ENCODE measurements at places on chromosomes 3 and 15.

DNA sequence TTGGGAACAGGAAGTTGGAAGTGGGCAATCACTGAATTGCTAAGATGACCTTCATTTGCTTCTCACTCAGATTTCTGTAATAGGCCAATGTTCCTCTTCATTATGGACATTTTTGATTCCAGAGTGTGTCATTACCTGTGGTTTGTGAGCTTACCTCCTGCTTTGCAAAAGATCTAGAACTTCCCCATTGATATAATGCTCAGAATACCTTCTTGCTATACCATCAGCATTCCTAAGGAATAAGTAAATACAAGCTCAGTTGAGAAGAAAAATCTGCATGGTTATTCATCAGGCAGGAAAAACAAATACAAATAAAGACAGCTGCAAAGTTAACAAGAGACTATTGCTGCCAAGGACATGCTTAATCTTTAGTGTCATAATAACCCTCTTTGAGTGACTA lies 5.6 kb upstream of the RPL14 start:
- H3K4me1 ChIP-seq, result no peaks in the 10 kb centered on the region
- no peak overlapping the region for H3K4me3 ChIP-seq
- H3K27ac ChIP-seq, result no peak overlapping the region
- H3K36me3 ChIP-seq, result no peaks in the 10 kb centered on the region
- no peak for DNase-seq
- H3K27me3 ChIP-seq, result no peaks in the 10 kb centered on the region

DNA sequence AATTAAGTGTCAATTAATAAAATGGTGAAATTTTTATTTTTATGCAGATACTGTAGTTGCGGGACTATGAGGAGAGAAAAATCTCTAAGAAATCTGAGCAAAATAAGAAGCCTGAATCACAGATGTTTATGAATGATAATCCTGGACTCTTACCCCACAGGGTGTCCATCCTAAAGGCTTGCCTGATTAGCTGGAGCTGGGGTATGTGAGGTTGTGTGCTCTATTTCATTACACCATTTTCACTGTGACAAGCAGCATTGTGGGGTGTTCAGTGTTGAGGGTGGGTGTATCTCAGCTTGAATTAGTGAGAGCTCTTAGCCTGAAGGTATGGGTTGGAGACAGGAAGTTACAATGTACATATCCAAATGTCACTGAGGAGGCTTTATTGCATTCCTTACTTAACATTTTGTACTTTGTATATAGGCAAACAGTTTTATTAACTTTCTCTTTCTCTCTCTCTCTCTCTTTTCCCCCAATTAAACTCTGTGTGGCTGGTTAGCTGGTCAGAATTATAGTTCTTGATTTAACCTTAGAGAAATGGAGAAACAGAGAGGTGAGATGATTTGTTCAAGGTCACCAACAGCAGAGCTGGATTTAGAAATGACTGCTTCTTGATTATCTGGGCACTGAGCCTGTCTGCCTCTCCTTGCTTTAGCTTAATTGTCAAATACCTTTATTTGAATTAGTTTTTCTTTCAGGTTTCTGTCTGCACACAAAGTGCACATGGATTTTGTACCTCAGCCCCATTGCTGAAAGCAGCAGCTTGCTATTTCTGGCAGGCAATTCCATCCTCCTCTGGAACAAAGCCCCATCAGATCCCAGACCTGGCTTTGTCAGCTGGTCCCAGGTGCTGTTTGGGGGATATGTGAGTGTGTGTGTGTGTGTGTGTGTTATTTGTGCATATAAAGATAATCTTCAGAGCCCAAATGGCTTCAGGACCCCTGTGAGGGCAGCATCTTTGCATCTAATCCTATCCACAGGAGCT lies 35.8 kb downstream of the GJD2 start:
- H3K4me1 ChIP-seq, result peaks cover 2% of the 10 kb centered on the region
- H3K4me3 ChIP-seq, result no peak overlapping the region
- no peak for DNase-seq

DNA sequence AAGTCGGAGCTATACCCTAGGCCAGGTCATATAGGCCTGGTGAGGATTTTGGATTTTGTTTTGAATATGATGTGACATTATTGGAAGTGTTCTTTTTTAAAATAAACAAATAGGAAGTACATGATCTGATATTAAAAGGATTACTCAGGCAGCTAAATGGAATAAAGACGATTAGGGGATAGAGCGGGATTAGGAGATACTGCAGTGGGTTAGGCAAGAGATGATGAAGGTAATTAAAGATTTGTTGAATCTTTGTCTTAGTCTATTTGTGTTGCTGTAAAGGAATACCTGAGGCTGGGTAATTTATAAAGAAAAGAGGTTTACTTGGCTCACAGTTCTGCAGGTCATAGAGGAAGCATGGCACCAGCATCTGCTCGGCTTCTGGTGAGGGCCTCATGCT lies 21.3 kb downstream of the KIF15 start:
- no peak overlapping the region for H3K4me3 ChIP-seq
- H3K27me3 ChIP-seq, result no peaks in the 10 kb centered on the region
- H3K4me1 ChIP-seq, result no peaks in the 10 kb centered on the region
- H3K27ac ChIP-seq, result no peak overlapping the region

DNA sequence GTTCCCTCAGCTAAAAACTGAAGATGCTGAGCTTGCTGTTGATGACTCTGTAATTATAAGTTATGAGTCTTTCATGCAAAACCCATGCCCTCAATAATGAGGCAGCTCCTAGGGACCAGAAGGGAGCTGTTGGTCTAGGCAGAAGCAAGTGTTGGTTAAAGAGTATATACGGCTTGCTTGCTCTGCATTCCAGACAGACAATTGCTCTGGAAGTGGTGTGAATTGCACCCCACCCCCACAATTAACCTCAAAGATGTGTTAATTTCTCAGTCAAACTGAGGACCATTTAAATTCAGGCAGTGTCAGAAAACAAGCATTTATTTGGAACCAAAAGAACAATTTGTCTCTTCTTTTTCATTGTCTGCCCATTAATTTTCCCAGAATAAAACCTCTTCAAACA lies 163.5 kb upstream of the EOMES start:
- no peaks in the 10 kb centered on the region for H3K36me3 ChIP-seq
- no peak for DNase-seq
- no peak overlapping the region for H3K27ac ChIP-seq
- no peaks in the 10 kb centered on the region for H3K4me1 ChIP-seq

DNA sequence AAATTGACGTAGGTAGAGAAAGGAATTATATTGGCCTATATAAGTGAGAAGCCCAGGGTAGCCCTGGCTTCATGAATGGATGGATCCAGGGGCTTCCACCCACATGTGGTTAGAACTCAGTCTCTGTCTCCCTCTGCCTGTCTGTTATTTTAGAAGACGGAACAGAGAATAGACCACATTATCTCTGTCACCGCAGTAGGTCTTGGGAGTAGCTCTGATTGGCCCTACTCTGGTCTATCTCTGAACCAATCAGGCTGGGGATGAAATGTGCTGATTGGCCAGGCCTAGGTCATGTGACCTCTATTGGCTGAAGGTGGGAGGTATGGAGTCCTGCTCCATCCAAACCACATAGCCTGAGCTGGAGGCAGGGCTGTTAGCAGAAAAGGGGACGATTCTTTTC lies 143.0 kb upstream of the PRR23C start:
- no peaks in the 10 kb centered on the region for H3K27me3 ChIP-seq
- no peak overlapping the region for H3K4me3 ChIP-seq
- no peak for DNase-seq
